ENCODE measurements at places on chromosomes 16 and 17. TPM values are rescaled to one million over a fixed set of nuclear protein-coding genes. Genes with fewer than 3 reads are reported as not detected.

The IFT20 gene
- 24.5 TPM for total RNA-seq

The NPIPA3 gene
- 2.4 TPM for total RNA-seq

The ZNF668 gene
- total RNA-seq = 11.2 TPM

The PRR11 gene
- total RNA-seq = 1.7 TPM

The CDRT15L2 gene
- not detected for total RNA-seq

The TEX19 gene
- total RNA-seq = 0.26 TPM
